Thymus (tissue), 14 donors: ENCODE measurements at places on chromosomes 3 and 15. TPM values are rescaled to one million over a fixed set of nuclear protein-coding genes. Genes with fewer than 3 reads are reported as not detected.

- no peaks in the 10 kb centered on the region for H3K36me3 ChIP-seq
- no peak for DNase-seq
- peaks cover 73% of the 10 kb centered on the region for H3K27me3 ChIP-seq
- peaks cover 74% of the 10 kb centered on the region for H3K4me1 ChIP-seq
- peak overlapping the region; percentile 47 for H3K4me3 ChIP-seq
- H3K27ac ChIP-seq, result no peak overlapping the region
Observed at GRCh38 chr15:40927495-40927872, 1.7 kb upstream of the DLL4 start.

The PTX3 gene
- 12.2 TPM for polyA plus RNA-seq

- no peak overlapping the region for H3K4me3 ChIP-seq
- H3K4me1 ChIP-seq, result no peaks in the 10 kb centered on the region
- no peaks in the 10 kb centered on the region for H3K27me3 ChIP-seq
- no peaks in the 10 kb centered on the region for H3K36me3 ChIP-seq
- no peak overlapping the region for H3K27ac ChIP-seq
Observed at GRCh38 chr3:111156517-111156916, 84.9 kb downstream of the NECTIN3 start.

The HESX1 gene
- polyA plus RNA-seq, result 6.6 TPM

- peaks cover 69% of the 10 kb centered on the region for H3K27me3 ChIP-seq
- no peaks in the 10 kb centered on the region for H3K4me1 ChIP-seq
- peak; percentile 52 for DNase-seq
Observed at GRCh38 chr15:98421419-98422129, 226.8 kb upstream of the IGF1R start.

GRCh38 chr3:29186131-29186599 lies 94.7 kb upstream of the RBMS3 start:
- no peaks in the 10 kb centered on the region for H3K4me1 ChIP-seq
- no peaks in the 10 kb centered on the region for H3K27me3 ChIP-seq
- H3K36me3 ChIP-seq, result no peaks in the 10 kb centered on the region

- no peaks in the 10 kb centered on the region for H3K36me3 ChIP-seq
- no peak overlapping the region for H3K4me3 ChIP-seq
- no peak for DNase-seq
- H3K4me1 ChIP-seq, result no peaks in the 10 kb centered on the region
- H3K27ac ChIP-seq, result no peak overlapping the region
Observed at GRCh38 chr3:151226088-151226563, 23.1 kb upstream of the GPR171 start.

DNA sequence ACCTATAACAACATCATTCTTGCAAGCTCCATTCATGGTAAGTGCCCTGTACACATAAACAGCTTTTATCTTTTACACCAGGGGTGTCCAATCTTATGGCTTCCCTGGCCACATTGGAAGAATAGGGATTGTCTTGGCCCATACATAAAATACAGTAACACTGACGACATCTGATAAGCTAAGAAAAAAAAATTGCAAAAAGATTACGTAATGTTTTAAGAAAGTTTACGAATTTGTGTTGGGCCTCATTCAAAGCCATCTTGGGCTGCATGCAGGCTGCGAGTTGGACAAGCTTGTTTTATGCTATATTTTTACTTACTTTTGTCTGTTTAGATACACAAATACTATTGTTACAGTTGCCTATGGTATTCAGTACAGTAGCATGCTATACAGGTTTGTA lies 31.6 kb downstream of the ZNF654 start:
- H3K4me1 ChIP-seq, result no peaks in the 10 kb centered on the region
- DNase-seq, result no peak
- no peaks in the 10 kb centered on the region for H3K27me3 ChIP-seq
- H3K36me3 ChIP-seq, result peaks cover 3% of the 10 kb centered on the region
- H3K27ac ChIP-seq, result no peak overlapping the region

DNA sequence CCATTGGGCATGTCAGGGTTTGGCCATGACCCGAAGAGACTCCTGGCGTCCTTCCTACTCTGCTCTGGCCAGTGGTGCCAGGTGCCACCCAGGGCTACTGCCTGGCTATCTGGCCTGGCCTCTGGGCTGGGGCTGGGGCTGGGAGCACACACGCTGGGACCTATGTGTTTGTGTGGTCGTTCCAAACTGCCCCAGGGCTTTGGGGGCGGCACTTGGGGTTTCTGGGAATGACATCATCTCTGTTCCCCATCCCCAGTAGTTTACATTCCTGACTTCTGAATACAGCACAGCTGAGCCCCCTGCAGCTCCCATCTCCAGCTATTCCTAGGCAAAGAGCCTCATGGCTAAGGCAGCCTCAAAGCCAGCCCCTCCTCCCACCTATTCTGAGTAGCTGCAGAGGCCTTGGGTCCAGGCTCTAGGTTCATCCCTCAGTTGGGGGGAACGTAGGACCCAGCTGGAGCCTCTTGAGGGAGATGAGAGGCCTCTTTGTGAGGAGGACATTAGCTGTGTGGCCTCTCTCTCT lies 24.3 kb downstream of the PLEKHO2 start:
- H3K27me3 ChIP-seq, result no peaks in the 10 kb centered on the region
- H3K36me3 ChIP-seq, result peaks cover 48% of the 10 kb centered on the region
- H3K4me3 ChIP-seq, result no peak overlapping the region
- no peaks in the 10 kb centered on the region for H3K4me1 ChIP-seq
- no peak overlapping the region for H3K27ac ChIP-seq

GRCh38 chr3:158801201-158801600 lies 653 bp upstream of the MFSD1 start:
- peak overlapping the region; percentile 93 for H3K4me3 ChIP-seq
- H3K27ac ChIP-seq, result peak overlapping the region; percentile 47
- H3K4me1 ChIP-seq, result peaks cover 7% of the 10 kb centered on the region
- no peak for DNase-seq
- no peaks in the 10 kb centered on the region for H3K27me3 ChIP-seq

The FRMD4B gene
- polyA plus RNA-seq, result 12.8 TPM

The SLC2A2 gene
- polyA plus RNA-seq, result 0.05 TPM
